ENCODE measurements at places on chromosomes 1 and 21. TPM values are rescaled to one million over a fixed set of nuclear protein-coding genes. Genes with fewer than 3 reads are reported as not detected.

DNA sequence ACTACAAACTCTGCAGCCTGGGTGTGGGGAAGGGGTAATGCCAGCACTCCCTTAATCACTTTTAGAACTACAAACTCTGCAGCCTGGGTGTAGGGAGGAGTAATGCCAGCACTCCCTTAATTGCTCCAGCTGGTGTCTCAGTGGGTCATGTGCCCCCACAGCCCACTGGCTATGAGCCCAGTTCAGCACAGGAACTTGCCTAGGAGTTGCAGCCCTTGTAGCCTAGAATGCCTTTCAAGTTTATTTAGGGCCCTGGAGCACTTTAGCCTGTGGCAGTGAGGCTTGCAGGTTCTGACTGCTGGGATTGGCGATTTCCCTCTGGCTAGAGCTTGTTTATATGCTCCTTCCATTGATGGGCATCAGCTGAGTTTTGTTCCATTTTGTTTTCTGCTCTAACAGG is 17.1 kb downstream of the VN1R5 start:
- DNase-seq, result no peak

DNA sequence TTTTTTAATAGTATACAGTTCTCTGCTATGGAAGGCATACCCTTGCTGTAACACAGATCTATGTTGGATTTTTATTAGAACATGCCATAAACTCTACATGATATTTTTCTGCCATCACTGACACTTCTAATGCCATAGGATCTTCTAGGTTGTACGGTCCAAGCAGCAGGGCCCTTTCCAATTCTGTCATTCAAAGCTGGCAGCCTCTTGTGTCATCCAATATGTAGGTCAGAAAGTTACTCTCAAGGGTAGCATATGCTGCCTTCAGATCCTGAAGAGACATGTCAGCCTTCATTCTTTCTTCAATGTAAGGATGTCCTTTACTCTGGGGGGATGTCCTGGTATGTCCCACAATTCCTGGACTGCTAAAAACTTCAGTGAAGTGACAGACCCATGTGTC is 629.2 kb upstream of the USP24 start:
- DNase-seq, result no peak

GRCh38 chr1:108046026-108046425 is 81.0 kb upstream of the VAV3 start:
- no peak for DNase-seq

DNA sequence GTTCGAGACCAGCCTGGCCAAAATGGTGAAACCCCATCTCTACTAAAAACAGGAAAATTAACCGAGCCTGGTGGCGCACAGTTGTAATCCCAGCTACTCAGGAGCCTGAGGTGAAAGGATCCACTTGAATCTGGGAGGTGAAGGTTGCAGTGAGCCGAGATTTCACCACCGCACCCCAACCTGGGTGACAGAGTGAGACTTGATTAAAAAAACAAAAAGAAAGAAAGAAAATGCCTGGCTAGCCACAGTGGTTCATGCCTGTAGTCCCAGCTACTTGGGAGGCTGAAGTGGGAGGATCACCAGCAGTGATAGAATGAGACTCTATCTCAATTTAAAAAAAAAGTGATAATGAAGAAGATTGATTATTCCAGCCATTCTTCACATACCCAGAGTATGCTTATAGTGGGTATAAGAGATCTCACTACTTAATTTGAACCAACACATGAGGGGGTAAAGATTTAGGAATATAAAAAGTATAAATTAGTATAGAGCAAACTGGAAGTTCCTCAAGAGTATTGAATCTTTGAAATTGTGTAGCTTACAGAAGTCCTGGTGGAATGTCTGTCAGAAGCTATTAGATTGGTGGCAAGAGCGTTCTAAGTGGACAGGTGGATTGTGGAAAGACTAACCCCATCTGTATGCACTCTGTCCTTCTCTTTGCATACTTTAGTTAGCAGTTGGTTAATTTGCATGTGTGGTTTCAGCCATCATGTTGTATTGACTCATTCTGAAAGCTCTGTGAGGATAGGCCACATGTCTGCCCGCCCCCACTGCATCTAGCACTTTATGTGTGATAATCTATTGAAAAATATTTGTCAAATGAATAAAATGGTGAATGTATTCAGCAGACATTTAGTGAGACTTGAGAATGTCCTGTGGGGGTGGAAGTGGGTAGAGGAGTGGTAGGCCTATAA is 25.0 kb downstream of the RLF start:
- no peak for DNase-seq

GRCh38 chr1:176696109-176696508 is 233.1 kb downstream of the PAPPA2 start:
- DNase-seq, result peak; percentile 69

GRCh38 chr1:22772014-22772413 is 61.4 kb downstream of the EPHB2 start:
- DNase-seq, result no peak

GRCh38 chr1:86950712-86951419 is 36.4 kb downstream of the HS2ST1 start:
- no peak for DNase-seq

GRCh38 chr21:41482301-41482700 is 25.7 kb downstream of the TMPRSS2 start:
- peak; percentile 40 for DNase-seq

GRCh38 chr1:203627851-203628200 is 1.2 kb downstream of the ATP2B4 start:
- peak; percentile 58 for DNase-seq

GRCh38 chr1:42931108-42931539 is 27.5 kb downstream of the SLC2A1 start:
- DNase-seq, result peak; percentile 46

DNA sequence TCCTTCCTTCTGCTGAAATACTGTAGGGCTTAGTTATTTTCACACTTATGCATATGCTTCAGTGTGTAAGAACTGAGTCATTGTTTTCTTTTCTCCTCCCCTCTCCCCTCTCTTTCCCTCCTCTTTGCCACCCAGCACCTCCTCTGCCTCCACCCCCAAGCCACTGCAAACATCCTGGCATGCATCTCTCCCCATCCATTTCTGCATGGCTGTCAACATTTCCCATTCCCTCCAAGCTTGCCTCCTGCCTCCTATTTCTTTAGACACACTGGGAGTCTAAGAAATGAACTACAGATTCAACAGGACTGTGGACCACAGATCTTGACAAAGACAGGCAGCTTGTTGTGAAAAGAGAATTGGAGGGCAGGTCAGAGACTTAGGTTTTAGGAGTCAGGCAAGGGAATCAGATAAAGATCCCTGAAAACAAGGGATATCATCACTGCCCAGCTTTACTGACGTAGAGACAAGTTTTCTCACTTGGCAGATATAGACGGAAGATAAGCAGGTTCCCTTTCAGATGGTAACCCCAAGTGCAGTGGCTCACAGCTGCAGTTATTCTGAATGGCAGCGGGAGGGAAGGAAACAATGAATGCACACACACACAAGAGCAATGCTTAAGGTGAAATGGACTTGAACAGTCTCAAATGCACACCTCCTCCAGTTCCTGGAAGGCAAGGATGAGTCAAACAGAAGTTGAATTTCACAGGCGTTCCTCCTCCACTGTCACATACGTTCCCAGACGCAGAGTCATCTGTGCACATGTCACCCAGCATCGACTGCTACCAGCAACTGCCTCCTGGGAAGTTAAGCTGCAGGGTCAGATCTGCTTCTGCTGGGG is 56.1 kb downstream of the HIVEP3 start:
- DNase-seq, result peak; percentile 96

- DNase-seq, result peak; percentile 95
These were observed 20.7 kb upstream of the GJA5 start for GRCh38 chr1:147781056-147781471.

DNA sequence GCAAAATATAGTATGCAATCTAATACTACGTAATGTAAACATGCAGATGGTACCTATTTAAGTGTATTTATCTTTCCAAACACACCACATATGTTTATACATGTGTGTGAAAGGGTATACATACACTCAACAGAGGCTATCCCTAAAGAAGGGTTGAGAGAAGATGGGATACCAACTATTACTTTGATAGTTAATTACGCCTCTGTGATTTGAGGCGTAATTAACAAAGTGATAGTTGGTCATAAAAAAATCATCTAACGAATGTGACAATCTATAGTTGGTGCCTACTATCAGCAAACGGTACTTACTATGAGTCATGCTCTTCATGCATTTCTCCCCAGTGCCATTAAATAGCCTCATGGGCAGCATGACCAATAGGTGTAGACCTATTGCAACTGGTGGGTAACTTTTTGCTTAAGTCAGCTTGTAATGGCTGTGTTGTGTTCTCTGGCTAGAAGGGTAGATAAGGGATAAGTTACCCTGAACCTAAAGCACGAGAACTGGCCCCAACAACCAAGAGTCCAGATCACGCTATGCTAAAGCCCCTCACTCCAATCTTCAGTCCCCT is 15.3 kb downstream of the RCAN1 start:
- DNase-seq, result peak; percentile 43

DNA sequence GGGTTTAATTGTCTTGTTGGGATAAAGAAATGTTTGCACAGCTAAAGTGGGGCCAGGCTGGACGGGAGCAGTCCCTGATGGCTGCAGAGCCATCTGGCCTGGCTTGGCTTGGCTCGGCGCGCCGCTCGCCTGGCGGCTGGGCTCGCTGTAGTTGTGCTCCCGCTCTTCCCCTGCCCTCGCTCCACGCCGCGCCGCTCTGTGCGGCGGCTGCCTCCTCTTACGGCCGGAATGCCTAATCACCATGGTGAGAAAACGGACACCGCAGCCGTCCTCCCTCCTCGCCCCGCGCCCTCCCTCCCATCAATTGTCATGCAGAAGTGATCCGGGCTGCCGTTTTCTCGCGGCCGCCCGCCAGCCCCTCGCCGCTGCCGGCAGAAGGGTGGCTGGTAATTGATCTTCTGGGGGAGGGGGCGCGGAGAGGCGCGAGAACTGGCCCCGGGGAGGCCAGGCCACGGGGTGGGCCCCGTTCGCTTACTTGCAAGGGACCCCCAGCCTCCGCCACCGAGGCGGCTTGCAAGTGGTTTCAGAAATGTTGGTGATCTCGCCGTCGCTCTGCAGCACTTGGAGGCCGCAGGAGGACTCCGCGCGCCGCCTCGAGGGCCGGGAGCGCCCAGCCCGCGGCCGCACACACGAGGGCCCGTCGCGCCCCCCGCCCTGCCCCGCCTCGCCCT is 12.4 kb downstream of the RNF220 start:
- no peak for DNase-seq

GRCh38 chr1:192869308-192869940 is 60.6 kb downstream of the RGS2 start:
- DNase-seq, result no peak

GRCh38 chr1:54362881-54363340 is 43.3 kb downstream of the SSBP3 start:
- no peak for DNase-seq

GRCh38 chr21:20108976-20109540 is 889.2 kb upstream of the NCAM2 start:
- no peak for DNase-seq

GRCh38 chr1:101236516-101237228 is at the start of gene S1PR1:
TSS of gene S1PR1 (plus strand) at chr1:101237019. CDS start at chr1:101238985, 1,966 bp downstream.
- DNase-seq, result peak; percentile 37

TMEM52 gene
- total RNA-seq, result 29.1 TPM

TDRD10 gene
- total RNA-seq, result not detected

B3GALT2 gene
- not detected for total RNA-seq

BTBD8 gene
- total RNA-seq, result 2.1 TPM

RGS4 gene
- 16.6 TPM for total RNA-seq

ST6GALNAC5 gene
- 1.2 TPM for total RNA-seq

HPDL gene
- total RNA-seq, result not detected

PTPN7 gene
- total RNA-seq, result not detected

PNRC2 gene
- total RNA-seq, result 45.6 TPM

ADAMTS5 gene
- total RNA-seq, result not detected

TMPRSS2 gene
- total RNA-seq, result 9.3 TPM

HCN3 gene
- total RNA-seq, result 1.9 TPM
